Heart right ventricle (tissue), 16 donors: ENCODE measurements at places on chromosomes 16 and 17.

DNA sequence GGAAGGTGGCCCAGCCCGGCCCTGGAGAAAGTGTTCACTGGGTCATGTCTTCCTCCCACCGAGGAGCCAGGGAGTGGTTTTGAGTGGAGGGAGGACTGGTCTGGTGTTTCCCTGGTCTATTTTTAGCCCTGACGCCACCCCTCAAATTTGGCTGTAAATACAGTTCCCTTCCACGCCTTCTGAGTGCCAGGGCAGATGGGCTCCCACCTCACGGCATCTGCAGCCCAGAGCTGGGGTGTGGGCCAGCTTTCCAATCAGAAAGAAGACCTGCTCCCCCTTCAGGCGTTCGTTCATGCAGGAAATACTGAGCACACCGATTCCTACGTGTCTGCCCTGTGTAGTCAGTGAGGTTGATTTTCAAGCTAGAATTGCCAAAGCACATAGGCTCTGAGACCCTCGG is 53.7 kb downstream of the SNX20 start:
- H3K27ac ChIP-seq, result no peak overlapping the region
- H3K4me3 ChIP-seq, result no peak overlapping the region
- no peaks in the 10 kb centered on the region for H3K27me3 ChIP-seq
- no peaks in the 10 kb centered on the region for H3K36me3 ChIP-seq

GRCh38 chr17:78997231-78997741 is 12.3 kb downstream of the CANT1 start:
- H3K36me3 ChIP-seq, result peaks cover 16% of the 10 kb centered on the region
- H3K27me3 ChIP-seq, result no peaks in the 10 kb centered on the region
- H3K4me3 ChIP-seq, result no peak overlapping the region
- peaks cover 33% of the 10 kb centered on the region for H3K4me1 ChIP-seq

DNA sequence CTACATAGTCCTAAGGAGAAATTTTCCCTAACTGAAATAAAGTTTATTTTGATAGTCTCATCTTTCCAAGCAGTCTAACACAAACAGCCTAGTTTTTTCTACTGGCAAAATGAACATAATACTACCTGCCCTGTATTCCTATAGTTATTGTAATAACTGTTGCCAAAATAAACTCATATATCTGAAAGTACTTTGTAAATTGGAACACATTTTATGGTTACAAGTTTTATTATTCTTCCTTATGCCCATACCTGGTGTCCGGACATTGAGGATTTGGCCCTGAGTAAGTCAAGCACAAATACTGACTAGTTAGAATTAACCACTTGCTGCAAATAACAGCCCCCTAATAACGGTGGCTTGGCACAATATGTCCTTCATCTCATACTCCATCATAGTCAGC is 120.4 kb upstream of the TOM1L1 start:
- no peaks in the 10 kb centered on the region for H3K27me3 ChIP-seq
- no peaks in the 10 kb centered on the region for H3K36me3 ChIP-seq
- H3K27ac ChIP-seq, result no peak overlapping the region
- H3K4me1 ChIP-seq, result no peaks in the 10 kb centered on the region

DNA sequence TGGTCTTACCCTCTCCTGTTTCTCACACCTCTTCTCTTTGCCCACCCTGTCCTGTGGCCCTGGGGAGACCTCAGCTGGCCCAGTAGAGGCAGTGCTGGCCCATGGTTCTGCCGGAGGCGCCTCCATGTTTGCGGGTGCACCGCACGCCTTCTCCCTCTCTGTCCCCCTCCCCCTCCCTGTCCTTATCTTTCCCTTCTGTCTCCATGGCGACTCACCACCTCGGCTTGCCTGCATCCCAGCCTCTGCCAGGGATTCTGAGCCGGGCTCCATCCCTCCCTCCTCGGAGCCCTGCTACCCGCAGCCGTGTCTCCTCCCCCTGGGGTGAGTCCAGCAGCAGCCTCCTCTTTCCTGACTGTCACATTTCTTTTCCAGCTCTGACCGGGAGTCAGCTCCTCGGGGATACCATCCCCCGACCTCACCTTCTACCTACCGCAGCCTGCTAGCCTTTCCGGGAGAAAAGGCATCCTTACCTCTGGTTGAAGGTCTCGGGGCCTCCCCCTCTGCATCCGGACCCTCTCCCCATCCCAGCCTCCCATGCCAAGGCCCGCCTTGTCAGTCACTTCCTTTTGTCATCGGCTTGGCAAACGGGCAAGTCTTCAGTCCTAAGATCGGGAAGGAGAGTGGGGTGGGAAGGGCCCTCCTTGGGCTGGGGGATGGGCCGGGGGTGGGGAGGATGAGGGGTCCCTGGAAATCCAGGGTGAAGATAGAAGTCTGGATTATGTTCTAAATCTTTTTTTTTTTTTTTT is at the start of gene RNF112:
Gene RNF112 (plus strand): TSS at position 358 of the 746 bp plus-strand sequence. CDS start 177 bp downstream, at position 535.
- peak within 1 kb of the TSS; percentile 9 for H3K27ac ChIP-seq
- H3K4me3 ChIP-seq, result peak within 1 kb of the TSS; percentile 42
- no peak for DNase-seq

- no peak for DNase-seq
- H3K27ac ChIP-seq, result no peak overlapping the region
- H3K4me3 ChIP-seq, result no peak overlapping the region
- H3K27me3 ChIP-seq, result peaks cover 35% of the 10 kb centered on the region
Measured at GRCh38 chr16:87117936-87118335, 199.3 kb downstream of the C16orf95 start.

- H3K36me3 ChIP-seq, result no peaks in the 10 kb centered on the region
- H3K4me1 ChIP-seq, result peaks cover 24% of the 10 kb centered on the region
- H3K27ac ChIP-seq, result no peak overlapping the region
- peaks cover 12% of the 10 kb centered on the region for H3K27me3 ChIP-seq
Measured at GRCh38 chr16:85089525-85089924, 22.7 kb downstream of the CIBAR2 start.

GRCh38 chr17:44464037-44464436 is 39.2 kb downstream of the GPATCH8 start:
- DNase-seq, result no peak
- H3K36me3 ChIP-seq, result peaks cover 38% of the 10 kb centered on the region
- H3K27me3 ChIP-seq, result no peaks in the 10 kb centered on the region
- no peak overlapping the region for H3K4me3 ChIP-seq
- H3K27ac ChIP-seq, result no peak overlapping the region

DNA sequence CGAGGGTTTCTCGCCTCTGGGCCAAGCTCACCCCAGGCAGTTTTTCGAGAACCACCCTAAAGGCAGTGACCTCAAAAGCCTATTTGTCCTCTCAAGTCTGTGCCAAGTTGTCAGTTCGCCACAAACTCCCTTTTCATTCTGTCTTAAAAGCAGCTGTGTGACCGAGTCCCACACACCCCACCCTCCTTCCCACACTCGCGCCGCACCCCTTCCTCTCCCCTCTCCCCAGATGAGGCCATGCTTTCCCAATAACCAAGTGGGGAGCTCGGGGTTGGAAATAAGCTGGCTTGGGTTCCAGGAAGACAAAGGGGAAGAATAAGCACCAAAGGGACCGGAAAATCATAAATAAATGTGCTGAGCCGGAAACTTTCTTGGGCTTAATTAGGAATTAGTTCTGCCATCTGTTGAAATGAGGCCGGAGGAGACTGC is 36.7 kb downstream of the GRIN2C start:
- no peaks in the 10 kb centered on the region for H3K36me3 ChIP-seq
- peak overlapping the region; percentile 66 for H3K27ac ChIP-seq
- H3K27me3 ChIP-seq, result no peaks in the 10 kb centered on the region
- peak; percentile 42 for DNase-seq

DNA sequence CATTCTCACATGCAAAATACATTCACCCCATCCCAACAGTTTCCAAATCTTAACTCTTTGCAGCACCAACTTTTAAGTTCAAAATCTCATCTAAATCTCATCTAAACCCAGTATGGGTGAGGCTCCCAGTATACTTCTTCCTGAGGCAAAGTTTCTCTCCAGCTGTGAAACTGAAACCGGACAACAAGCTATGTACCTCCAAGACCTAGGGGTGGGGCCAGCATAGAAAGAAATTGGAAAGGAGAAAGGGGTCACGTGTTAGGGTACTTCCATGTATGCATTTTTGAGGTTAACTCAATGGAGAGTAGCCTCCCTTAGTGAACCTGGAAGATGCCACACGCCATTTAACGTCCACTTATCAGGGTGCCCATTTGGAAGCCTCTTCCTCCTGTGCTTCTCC is 23.9 kb upstream of the LRRC75A start:
- H3K36me3 ChIP-seq, result no peaks in the 10 kb centered on the region
- no peak overlapping the region for H3K4me3 ChIP-seq
- H3K27me3 ChIP-seq, result no peaks in the 10 kb centered on the region
- H3K27ac ChIP-seq, result no peak overlapping the region
- H3K4me1 ChIP-seq, result peaks cover 12% of the 10 kb centered on the region
- DNase-seq, result no peak

GRCh38 chr17:73359987-73360410 is 48.2 kb upstream of the CDC42EP4 start:
- H3K27ac ChIP-seq, result no peak overlapping the region
- H3K27me3 ChIP-seq, result no peaks in the 10 kb centered on the region
- peak; percentile 64 for DNase-seq
- no peak overlapping the region for H3K4me3 ChIP-seq

DNA sequence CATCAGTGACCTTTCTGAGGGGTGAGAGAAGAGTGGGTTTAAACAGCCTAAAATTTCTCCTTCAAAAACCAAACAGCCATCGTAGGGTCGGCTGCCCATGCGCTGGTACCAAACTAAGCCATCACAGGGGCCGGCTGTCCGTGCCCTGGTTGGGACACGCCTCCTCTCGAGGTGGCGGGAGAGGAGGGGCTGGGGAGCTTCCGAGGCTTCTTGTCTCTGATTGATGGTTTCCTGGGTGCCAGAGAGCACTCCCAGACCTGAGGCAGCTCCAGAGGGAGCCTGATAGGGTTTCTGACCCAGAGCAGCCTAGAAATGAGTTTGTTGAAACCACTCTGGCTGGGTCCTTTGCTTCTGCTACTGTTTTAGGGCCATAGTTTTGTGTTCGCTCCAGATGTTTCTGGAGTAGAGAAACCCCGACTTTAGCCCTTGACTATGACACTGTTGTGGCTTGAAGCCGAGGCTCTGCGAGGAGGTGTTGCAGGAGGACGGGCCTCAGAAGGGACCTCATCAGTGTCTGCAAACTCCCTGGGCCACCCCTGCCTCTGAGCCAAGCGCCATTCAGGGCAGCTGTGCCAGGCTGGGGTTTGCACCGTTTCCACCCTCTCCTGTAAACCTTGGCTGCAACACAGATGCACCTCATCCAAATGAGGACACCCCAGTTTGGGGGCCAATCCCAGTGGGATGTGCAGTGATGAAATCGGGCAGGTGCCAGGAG is 6.2 kb downstream of the ZNF276 start:
- no peaks in the 10 kb centered on the region for H3K27me3 ChIP-seq
- H3K4me3 ChIP-seq, result no peak overlapping the region

- no peaks in the 10 kb centered on the region for H3K27me3 ChIP-seq
- H3K27ac ChIP-seq, result no peak overlapping the region
- peaks cover 43% of the 10 kb centered on the region for H3K36me3 ChIP-seq
- no peak for DNase-seq
Measured at GRCh38 chr16:57257455-57258070, 12.5 kb downstream of the ARL2BP start.

GRCh38 chr17:35235917-35236316 is 7.0 kb upstream of the SLFN5 start:
- no peak for DNase-seq
- no peaks in the 10 kb centered on the region for H3K27me3 ChIP-seq
- H3K36me3 ChIP-seq, result no peaks in the 10 kb centered on the region
- H3K27ac ChIP-seq, result no peak overlapping the region
- peaks cover 2% of the 10 kb centered on the region for H3K4me1 ChIP-seq
- no peak overlapping the region for H3K4me3 ChIP-seq

- H3K4me3 ChIP-seq, result no peak overlapping the region
- H3K4me1 ChIP-seq, result peaks cover 29% of the 10 kb centered on the region
- H3K27me3 ChIP-seq, result no peaks in the 10 kb centered on the region
- no peaks in the 10 kb centered on the region for H3K36me3 ChIP-seq
- no peak overlapping the region for H3K27ac ChIP-seq
Measured at GRCh38 chr16:81756615-81757356, 22.3 kb upstream of the PLCG2 start.

- DNase-seq, result peak; percentile 80
- H3K4me1 ChIP-seq, result no peaks in the 10 kb centered on the region
- H3K27ac ChIP-seq, result peak overlapping the region; percentile 18
- no peaks in the 10 kb centered on the region for H3K27me3 ChIP-seq
- peak overlapping the region; percentile 12 for H3K4me3 ChIP-seq
Measured at GRCh38 chr17:16987830-16988601, 16.1 kb upstream of the TNFRSF13B start.

DNA sequence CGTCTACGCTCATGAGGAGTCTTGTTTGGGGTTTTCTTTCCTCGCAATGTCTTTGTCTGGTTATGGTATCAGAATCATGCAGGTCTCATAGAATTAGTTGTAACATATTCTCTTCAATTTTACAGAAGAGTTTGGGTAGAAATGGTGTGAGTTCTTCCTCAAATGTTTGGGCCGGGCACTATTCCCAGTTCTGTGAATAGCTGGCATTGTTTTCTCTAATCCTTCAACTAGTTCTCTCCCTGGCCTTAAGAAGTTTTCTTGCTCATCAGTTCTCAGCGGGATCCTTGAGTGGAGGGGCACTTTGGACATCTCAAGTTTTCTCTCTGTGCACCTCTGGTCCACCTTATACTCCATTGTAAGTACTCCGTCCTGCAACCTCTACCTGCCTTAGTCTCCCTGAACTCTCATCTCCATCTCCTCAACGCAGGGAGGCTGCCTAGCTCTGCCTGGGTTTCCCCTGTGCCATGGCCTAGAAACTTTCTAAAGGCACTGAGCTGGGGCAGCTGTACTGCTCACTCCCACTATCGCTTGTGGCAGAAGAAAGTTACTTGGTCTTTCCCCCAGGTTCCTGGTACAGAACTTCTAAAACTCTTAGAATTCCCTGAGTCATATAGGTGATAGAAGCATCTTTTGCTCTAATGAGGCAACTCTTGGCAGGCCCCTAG is 16.9 kb downstream of the NSMCE1 start:
- H3K36me3 ChIP-seq, result peaks cover 16% of the 10 kb centered on the region
- H3K27me3 ChIP-seq, result no peaks in the 10 kb centered on the region
- no peak overlapping the region for H3K27ac ChIP-seq
- peaks cover 23% of the 10 kb centered on the region for H3K4me1 ChIP-seq
- no peak overlapping the region for H3K4me3 ChIP-seq

GRCh38 chr16:4019371-4019791 is 96.9 kb downstream of the ADCY9 start:
- peaks cover 18% of the 10 kb centered on the region for H3K4me1 ChIP-seq
- H3K36me3 ChIP-seq, result no peaks in the 10 kb centered on the region
- no peak overlapping the region for H3K27ac ChIP-seq
- no peaks in the 10 kb centered on the region for H3K27me3 ChIP-seq

DNA sequence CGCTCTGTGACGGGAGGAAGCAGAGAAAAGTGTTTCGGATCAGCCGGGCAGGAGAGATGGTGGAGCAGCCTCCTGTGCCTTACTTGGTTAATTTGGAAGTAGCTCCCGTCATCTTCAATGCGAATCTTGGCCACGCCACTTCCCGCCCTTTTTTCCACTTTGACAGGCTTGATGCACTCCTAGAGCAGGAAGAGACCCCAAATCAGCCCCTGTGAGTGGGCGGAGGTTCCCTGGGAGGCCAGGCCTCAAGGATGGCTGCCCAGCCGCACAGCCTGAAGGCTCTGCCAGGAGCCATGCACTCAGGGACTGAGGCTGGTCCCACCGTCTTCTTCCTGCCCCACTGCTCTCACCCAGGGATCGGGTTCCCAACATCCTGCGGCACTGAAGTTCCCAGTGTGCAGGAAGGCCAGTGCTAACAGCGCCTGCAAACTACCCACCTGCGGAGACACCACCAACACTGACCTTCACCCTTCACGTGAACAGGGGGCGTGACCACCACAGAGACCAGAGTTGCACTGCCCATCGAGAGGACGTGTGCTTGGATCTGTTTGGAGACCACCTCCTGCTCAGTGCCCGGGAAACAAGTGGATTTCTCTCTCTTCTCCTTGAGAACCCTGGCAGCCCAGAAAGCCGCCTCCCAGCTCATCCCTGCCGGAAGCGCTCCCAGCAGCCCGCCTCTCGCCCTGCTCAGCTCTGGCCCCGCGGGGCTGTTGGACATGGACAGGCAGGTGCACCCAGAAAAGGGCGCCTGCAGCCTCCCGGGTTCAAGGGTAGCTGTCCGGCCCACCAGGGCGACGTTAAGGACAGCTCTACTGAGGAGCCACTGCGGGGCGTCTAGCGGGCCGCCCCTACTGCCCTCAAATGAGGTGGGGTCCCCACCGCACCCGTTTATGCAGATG is 988 bp downstream of the CIAO3 start:
- peaks cover 35% of the 10 kb centered on the region for H3K36me3 ChIP-seq
- peaks cover 7% of the 10 kb centered on the region for H3K4me1 ChIP-seq
- peaks cover under 1% of the 10 kb centered on the region for H3K27me3 ChIP-seq
